Smooth muscle cell of trachea (primary cell): ENCODE measurements at places on chromosomes 13 and 19. TPM values are rescaled to one million over a fixed set of nuclear protein-coding genes. Genes with fewer than 3 reads are reported as not detected.

Gene CADM4
- 3.8 and 11.6 TPM in 2 replicates for total RNA-seq

Gene ZNF829
- total RNA-seq: 3.3 and 5.4 TPM in 2 replicates

Gene CBY2
- not detected in 2 replicates for total RNA-seq

Gene TEX26
- 0.44 and 0.50 TPM in 2 replicates for total RNA-seq

Gene B9D2
- 2.8 and 4.2 TPM in 2 replicates for total RNA-seq

Gene ZFR2
- not detected in 2 replicates for total RNA-seq

Gene FCGBP
- total RNA-seq: 1.2 and 1.5 TPM in 2 replicates

Gene RELB
- 4.1 and 19.0 TPM in 2 replicates for total RNA-seq

Gene ZNF525
- 5.6 and 8.4 TPM in 2 replicates for total RNA-seq

Gene PSG1
- total RNA-seq: 0.58 and 1.8 TPM in 2 replicates

Gene SPATA13
- 13.4 and 19.4 TPM in 2 replicates for total RNA-seq

Gene NLRP9
- total RNA-seq: not detected in 2 replicates

Gene PSENEN
- 18.4 and 20.2 TPM in 2 replicates for total RNA-seq

Gene RETN
- total RNA-seq: not detected in 2 replicates

Gene PRTN3
- total RNA-seq: not detected in 2 replicates

Gene ETFB
- total RNA-seq: 153 and 193 TPM in 2 replicates

Gene SLC17A7
- total RNA-seq: 0.15 and 0.33 TPM in 2 replicates

Gene LGALS7
- not detected in 2 replicates for total RNA-seq

Gene NKPD1
- under 0.01 and 0.66 TPM in 2 replicates for total RNA-seq

Gene MZF1
- total RNA-seq: 16.1 and 20.7 TPM in 2 replicates

Gene ZNF100
- 1.7 and 2.5 TPM in 2 replicates for total RNA-seq

Gene ZNF555
- total RNA-seq: 6.0 and 8.7 TPM in 2 replicates

Gene SIGLEC8
- total RNA-seq: not detected in 2 replicates

Gene MFSD12
- total RNA-seq: 50.2 and 174 TPM in 2 replicates

Gene IRS2
- 5.2 and 6.9 TPM in 2 replicates for total RNA-seq

Gene ADPRHL1
- total RNA-seq: 1.0 and 5.8 TPM in 2 replicates

Gene CEACAM8
- not detected in 2 replicates for total RNA-seq

Gene IGFL1
- not detected in 2 replicates for total RNA-seq

Gene OVOL3
- not detected in 2 replicates for total RNA-seq

Gene YIF1B
- 67.3 and 73.1 TPM in 2 replicates for total RNA-seq

Gene DDA1
- total RNA-seq: 12.2 and 12.9 TPM in 2 replicates

Gene ZNF549
- 5.6 and 6.3 TPM in 2 replicates for total RNA-seq

Gene ZNF382
- 9.7 and 12.9 TPM in 2 replicates for total RNA-seq

Gene ACTN4
- 345 and 354 TPM in 2 replicates for total RNA-seq

Gene LINGO3
- not detected in 2 replicates for total RNA-seq

Gene CCL25
- not detected in 2 replicates for total RNA-seq
